ENCODE measurements at places on chromosomes 11 and 22.

- no peak for DNase-seq
- H3K27me3 ChIP-seq: no peaks in the 10 kb centered on the region
- H3K4me3 ChIP-seq: no peak overlapping the region
- no peak overlapping the region for H3K27ac ChIP-seq
Measured at GRCh38 chr11:1269957-1270356, 39.5 kb downstream of the TOLLIP start.

- peak overlapping the region; percentile 95 for H3K27ac ChIP-seq
- H3K4me1 ChIP-seq: peaks cover 50% of the 10 kb centered on the region
- peak overlapping the region; percentile 43 for H3K4me3 ChIP-seq
- peak; percentile 93 for DNase-seq
Measured at GRCh38 chr11:88402192-88402715, 64.7 kb upstream of the CTSC start.

DNA sequence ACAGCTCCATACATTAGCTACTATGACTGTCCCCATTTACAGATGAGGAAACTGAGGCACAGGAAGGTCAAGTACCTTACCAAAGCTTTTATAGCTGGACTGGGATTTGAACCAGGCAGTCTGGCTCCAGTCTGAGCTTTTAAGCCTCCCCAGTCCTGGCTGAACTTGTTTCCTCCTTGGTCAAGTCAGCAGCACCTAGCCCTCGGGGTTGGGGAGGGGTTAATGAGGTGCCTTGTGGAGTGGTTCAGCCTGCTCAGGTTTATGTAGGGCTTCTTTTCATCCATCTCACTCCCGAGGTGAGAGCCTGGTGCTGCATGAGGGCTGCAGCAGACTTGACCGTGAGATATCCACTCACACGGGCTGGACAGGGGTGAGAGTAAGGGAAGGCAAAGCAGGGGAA is 36.7 kb upstream of the GCAT start:
- no peak for DNase-seq
- H3K4me1 ChIP-seq: no peaks in the 10 kb centered on the region
- no peaks in the 10 kb centered on the region for H3K27me3 ChIP-seq

DNA sequence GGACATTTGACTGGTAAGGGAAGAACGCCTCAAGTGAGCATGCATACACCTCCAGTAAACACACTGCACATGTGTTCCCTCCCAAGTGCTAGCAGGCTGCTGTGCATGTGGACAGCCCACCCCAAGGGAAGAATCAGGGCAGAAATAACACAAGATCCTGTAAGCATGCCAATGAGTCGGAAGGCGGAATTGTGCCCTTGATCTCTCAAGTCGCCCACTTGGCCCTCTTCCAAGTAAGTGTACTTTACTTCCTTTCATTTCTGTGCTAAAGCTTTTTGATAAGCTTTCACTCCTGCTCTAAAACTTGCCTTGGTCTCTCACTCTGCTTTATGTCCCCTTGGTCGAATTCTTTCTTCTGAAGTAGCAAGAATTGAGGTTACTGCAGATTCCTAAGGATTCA is 139.6 kb downstream of the TRPC6 start:
- H3K4me1 ChIP-seq: no peaks in the 10 kb centered on the region
- no peak overlapping the region for H3K27ac ChIP-seq
- no peak for DNase-seq
- no peaks in the 10 kb centered on the region for H3K27me3 ChIP-seq
- no peaks in the 10 kb centered on the region for H3K36me3 ChIP-seq

DNA sequence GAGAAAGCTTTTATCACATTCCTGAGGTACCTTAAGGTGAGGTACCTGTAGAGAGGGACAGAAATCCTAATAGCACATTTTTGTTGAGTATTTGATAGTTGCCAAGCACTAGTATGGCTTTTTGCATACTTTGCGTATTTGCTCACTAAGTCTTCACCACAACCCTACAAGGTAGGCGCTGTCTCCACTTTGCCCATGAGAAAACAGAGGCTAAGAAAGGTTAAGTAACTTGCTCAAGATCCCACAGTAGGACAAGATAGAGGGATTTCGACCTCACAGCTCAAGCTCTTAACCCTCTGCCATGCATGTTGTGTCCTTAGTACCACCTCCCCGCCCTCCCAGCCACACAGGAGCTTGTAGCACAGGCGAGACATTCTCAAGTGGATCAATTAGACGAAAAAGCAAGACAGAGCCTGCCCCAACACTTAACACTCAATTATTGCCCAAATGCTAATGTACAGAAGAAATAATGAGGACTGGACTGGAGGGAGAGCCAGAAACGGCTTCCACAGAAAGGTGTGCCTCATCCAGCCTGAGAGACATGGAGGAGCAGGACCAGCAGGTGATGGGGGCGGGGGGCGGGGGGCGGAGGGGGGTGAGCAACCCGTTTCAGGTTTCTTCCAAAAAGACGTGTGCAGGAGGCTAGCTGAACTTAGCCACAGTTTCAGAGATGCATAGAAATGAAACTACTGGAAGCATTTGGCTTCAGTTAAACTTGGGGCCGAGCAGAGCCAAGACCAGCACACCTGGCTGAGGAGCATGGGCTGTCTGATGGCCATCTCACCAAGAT is 26.7 kb upstream of the CD44 start:
- no peaks in the 10 kb centered on the region for H3K36me3 ChIP-seq
- H3K27me3 ChIP-seq: no peaks in the 10 kb centered on the region
- DNase-seq: no peak
- H3K27ac ChIP-seq: no peak overlapping the region
- no peak overlapping the region for H3K4me3 ChIP-seq

GRCh38 chr11:18721561-18722292 is 4.3 kb downstream of the IGSF22 start:
- no peaks in the 10 kb centered on the region for H3K27me3 ChIP-seq
- H3K4me3 ChIP-seq: peak overlapping the region; percentile 61
- no peak overlapping the region for H3K27ac ChIP-seq
- peaks cover 7% of the 10 kb centered on the region for H3K4me1 ChIP-seq
- DNase-seq: peak; percentile 51
- H3K36me3 ChIP-seq: no peaks in the 10 kb centered on the region

- no peaks in the 10 kb centered on the region for H3K27me3 ChIP-seq
- H3K27ac ChIP-seq: no peak overlapping the region
Measured at GRCh38 chr22:39470451-39471291, 13.9 kb downstream of the MGAT3 start.

- H3K27ac ChIP-seq: no peak overlapping the region
- H3K4me1 ChIP-seq: peaks cover 9% of the 10 kb centered on the region
- H3K36me3 ChIP-seq: no peaks in the 10 kb centered on the region
- H3K4me3 ChIP-seq: no peak overlapping the region
- H3K27me3 ChIP-seq: no peaks in the 10 kb centered on the region
Measured at GRCh38 chr11:46903846-46904245, 14.5 kb downstream of the LRP4 start.

GRCh38 chr22:39494471-39495120 is 7.5 kb upstream of the MIEF1 start:
- H3K27me3 ChIP-seq: peaks cover 3% of the 10 kb centered on the region
- DNase-seq: no peak
- H3K4me1 ChIP-seq: no peaks in the 10 kb centered on the region
- no peak overlapping the region for H3K4me3 ChIP-seq
- H3K36me3 ChIP-seq: no peaks in the 10 kb centered on the region

- H3K27ac ChIP-seq: no peak overlapping the region
- H3K36me3 ChIP-seq: no peaks in the 10 kb centered on the region
- H3K4me3 ChIP-seq: no peak overlapping the region
- no peaks in the 10 kb centered on the region for H3K27me3 ChIP-seq
- no peaks in the 10 kb centered on the region for H3K4me1 ChIP-seq
- DNase-seq: peak; percentile 41
Measured at GRCh38 chr11:8090756-8091155, 9.7 kb downstream of the TUB start.

DNA sequence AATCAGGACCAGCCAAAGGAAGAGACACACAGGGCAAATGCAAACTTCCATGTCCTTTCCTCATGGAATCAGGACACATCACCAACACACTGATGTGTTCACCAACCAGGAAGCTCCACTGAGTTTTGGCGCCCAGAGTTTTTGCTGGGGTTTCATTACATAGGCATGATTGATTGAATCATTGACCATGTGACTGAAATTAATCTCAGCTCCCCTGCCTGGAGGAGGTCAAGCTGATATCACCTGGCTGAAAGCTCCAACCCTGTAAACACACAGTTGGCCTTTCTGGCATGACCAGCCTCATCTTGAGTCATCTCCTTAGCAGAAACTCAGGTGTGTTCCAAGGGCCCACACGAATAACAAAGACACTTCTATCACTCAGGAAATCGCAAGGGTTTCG is 133.2 kb downstream of the TRIM29 start:
- no peak for DNase-seq
- no peak overlapping the region for H3K4me3 ChIP-seq
- no peaks in the 10 kb centered on the region for H3K4me1 ChIP-seq

DNA sequence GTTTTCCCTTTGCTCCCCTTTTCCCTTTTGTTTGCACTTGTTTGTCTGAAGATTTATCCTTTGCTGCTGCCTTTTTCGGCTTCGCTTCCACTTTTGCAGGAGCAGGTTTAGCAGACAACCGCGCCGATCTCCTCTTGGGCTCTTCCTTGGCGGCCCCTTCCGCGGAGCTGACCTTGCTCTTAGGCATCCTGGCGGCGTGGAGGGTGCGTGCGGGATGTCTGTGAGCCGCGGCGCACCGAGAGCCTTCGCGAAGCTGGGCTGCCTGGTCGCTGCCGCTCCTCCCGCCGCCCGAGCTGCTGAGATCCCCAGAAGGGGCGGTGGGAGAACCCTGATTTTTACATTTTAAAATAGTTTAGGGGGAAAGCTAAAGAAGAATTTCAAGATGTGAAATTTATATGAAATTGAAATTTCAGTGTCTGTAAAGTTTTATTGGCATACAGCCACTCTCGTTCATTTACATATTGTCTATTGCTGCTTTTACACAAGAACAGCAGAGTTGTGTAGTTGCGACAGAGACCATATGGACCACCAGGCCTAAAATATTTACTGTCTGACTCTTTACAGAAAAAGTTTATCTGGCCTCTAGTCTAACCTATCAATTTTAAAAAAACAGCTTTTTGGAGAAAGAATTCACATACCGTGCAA is 105.2 kb upstream of the RRM1 start:
- H3K27ac ChIP-seq: no peak overlapping the region
- no peak overlapping the region for H3K4me3 ChIP-seq
- DNase-seq: no peak
- no peaks in the 10 kb centered on the region for H3K4me1 ChIP-seq
- H3K27me3 ChIP-seq: no peaks in the 10 kb centered on the region

GRCh38 chr11:65254724-65255123 is 7.0 kb upstream of the POLA2 start:
- no peak overlapping the region for H3K27ac ChIP-seq
- no peaks in the 10 kb centered on the region for H3K27me3 ChIP-seq
- H3K36me3 ChIP-seq: no peaks in the 10 kb centered on the region
- no peaks in the 10 kb centered on the region for H3K4me1 ChIP-seq
- no peak overlapping the region for H3K4me3 ChIP-seq

- peaks cover 2% of the 10 kb centered on the region for H3K4me1 ChIP-seq
- no peak overlapping the region for H3K4me3 ChIP-seq
- peak; percentile 77 for DNase-seq
- H3K27ac ChIP-seq: no peak overlapping the region
- H3K36me3 ChIP-seq: no peaks in the 10 kb centered on the region
Measured at GRCh38 chr11:73295241-73295995, 12.7 kb upstream of the ARHGEF17 start.

GRCh38 chr11:9138612-9139579 is 47.5 kb upstream of the SCUBE2 start:
- H3K27me3 ChIP-seq: no peaks in the 10 kb centered on the region
- peaks cover 37% of the 10 kb centered on the region for H3K4me1 ChIP-seq
- peak; percentile 98 for DNase-seq
- H3K36me3 ChIP-seq: peaks cover 11% of the 10 kb centered on the region

DNA sequence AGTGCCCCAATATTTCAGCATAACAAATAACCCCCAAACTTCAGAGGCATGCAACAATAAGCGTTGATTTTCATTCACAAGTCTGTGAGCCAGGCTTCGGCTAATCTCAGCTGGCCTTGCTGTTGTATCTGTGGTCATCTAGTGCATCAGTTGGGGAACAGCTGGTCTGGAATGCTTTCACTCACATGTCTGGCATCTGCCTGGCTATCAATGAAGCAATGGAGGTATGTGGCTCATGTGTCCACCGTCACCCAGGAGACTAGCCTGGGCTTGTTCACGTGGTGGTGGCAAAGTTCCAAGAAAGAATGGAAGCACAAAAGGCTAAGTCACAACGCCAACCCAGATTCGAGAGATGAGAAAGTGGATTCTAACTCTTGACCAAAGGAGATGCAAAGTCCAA is 304.8 kb upstream of the ISX start:
- H3K27me3 ChIP-seq: no peaks in the 10 kb centered on the region
- H3K4me1 ChIP-seq: no peaks in the 10 kb centered on the region
- no peak for DNase-seq
- no peak overlapping the region for H3K4me3 ChIP-seq
- H3K27ac ChIP-seq: no peak overlapping the region

- DNase-seq: no peak
- H3K27me3 ChIP-seq: no peaks in the 10 kb centered on the region
- H3K4me3 ChIP-seq: no peak overlapping the region
- no peak overlapping the region for H3K27ac ChIP-seq
- H3K36me3 ChIP-seq: no peaks in the 10 kb centered on the region
- no peaks in the 10 kb centered on the region for H3K4me1 ChIP-seq
Measured at GRCh38 chr11:41789376-41789775, 329.9 kb upstream of the LRRC4C start.

GRCh38 chr22:48053973-48054372 is 1291.5 kb downstream of the TBC1D22A start:
- H3K4me1 ChIP-seq: no peaks in the 10 kb centered on the region
- H3K36me3 ChIP-seq: no peaks in the 10 kb centered on the region
- no peak overlapping the region for H3K4me3 ChIP-seq
- no peaks in the 10 kb centered on the region for H3K27me3 ChIP-seq

DNA sequence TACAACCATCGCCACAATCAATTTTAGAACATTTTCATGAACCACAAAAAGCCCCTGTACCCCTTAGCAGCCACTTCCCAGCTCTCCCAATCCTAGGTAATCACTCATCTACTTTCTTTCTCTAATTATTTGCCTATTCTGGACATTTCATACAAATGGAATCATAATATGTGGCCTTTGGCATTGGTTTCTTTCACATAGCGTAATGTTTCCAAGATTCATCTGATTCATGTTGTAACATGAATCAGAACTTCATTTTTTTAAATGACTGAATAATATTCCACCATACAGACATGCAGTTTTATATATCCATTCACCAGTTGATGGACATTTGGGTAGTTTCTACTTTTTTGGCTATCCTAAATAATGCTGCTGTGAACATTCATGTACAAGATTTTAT is 56.2 kb upstream of the RCN1 start:
- no peaks in the 10 kb centered on the region for H3K4me1 ChIP-seq
- no peaks in the 10 kb centered on the region for H3K27me3 ChIP-seq
- no peak overlapping the region for H3K27ac ChIP-seq
- no peak overlapping the region for H3K4me3 ChIP-seq
- DNase-seq: no peak
- no peaks in the 10 kb centered on the region for H3K36me3 ChIP-seq
